Epithelial cell of prostate (primary cell): ENCODE measurements at places on chromosomes 16 and 17.

GRCh38 chr17:55652114-55652823, 70.4 kb downstream of the TMEM100 start:
- DNase-seq, result no peak

- no peak for DNase-seq
Measured at GRCh38 chr16:57960826-57961472, 10.0 kb downstream of the CNGB1 start.

DNA sequence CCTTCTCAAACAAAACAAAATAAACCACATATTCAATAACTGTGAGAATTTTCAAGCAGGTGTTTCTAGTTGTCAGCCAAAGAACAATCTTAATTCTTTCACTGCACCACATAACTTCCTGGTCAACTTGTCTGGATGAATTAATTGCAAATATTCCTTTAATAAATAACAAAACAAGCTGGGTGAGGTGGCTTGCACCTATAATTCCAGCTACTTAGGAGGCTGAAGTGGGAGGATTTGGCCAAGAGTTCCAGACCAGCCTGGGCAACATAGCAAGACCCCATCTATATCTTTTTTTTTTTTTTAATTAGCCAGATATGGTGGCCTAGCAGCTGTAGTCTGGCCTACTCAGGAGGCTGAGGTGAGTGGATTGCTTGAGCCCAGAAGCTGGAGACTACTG, 17.0 kb upstream of the PPM1D start:
- DNase-seq, result no peak

- no peak for DNase-seq
Measured at GRCh38 chr16:2005646-2006045, 4.0 kb downstream of the ZNF598 start.

GRCh38 chr17:59760160-59760559, 52.7 kb downstream of the VMP1 start:
- no peak for DNase-seq

- DNase-seq, result no peak
Measured at GRCh38 chr16:54165912-54166865, 120.4 kb downstream of the IRX3 start.

- DNase-seq, result no peak
Measured at GRCh38 chr16:50293994-50294855, 27.9 kb downstream of the ADCY7 start.

- no peak for DNase-seq
Measured at GRCh38 chr16:68272507-68273209, 8.3 kb downstream of the SLC7A6 start.

DNA sequence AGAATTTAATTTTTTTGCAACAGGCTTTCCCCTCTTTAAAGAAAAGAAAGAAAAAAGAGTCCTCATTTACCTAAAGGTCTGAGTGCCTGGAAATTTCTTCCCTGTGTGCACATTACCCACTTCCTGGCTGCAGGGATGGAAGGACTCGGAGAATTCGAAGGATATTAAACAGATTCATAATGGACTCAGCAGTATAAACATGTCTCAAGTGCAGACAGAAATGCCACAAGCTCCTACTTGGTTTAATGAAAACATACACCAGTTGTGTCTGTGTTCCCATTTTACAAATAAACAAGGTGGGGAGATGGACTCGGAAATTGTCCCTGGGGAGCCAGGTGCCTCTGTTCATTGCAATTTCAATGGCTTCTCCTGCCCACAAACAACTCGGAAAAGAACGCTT, 47.2 kb downstream of the MEOX1 start:
- no peak for DNase-seq

DNA sequence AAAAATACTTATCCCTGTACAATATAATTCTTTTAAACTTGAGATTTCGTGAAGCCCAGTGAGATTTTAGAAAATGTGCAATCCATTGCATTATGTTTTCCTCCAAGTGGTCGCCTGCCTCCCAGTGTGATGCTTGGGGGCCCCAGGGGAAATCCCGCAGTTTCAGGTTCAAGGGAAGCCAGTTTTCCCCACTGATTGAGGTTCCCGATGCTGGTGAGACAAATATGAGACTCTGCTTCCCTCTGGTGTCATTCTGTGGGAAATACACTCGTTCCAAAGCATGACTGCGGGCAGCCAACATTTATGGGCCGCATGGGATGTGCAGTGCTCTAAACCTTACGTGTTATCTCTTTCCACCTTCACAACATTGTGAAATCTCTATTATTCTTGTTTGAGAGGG, 200.8 kb downstream of the PRKCB start:
- DNase-seq, result no peak

- DNase-seq, result no peak
Measured at GRCh38 chr17:66461343-66461995, 159.1 kb downstream of the PRKCA start.

- DNase-seq, result no peak
Measured at GRCh38 chr17:49848019-49848473, at the start of gene TAC4. Gene TAC4 (minus strand): TSS chr17:49848069. CDS start chr17:49848017, 52 bp downstream.

- DNase-seq, result no peak
Measured at GRCh38 chr16:89365996-89366395, 124.4 kb downstream of the ANKRD11 start.

DNA sequence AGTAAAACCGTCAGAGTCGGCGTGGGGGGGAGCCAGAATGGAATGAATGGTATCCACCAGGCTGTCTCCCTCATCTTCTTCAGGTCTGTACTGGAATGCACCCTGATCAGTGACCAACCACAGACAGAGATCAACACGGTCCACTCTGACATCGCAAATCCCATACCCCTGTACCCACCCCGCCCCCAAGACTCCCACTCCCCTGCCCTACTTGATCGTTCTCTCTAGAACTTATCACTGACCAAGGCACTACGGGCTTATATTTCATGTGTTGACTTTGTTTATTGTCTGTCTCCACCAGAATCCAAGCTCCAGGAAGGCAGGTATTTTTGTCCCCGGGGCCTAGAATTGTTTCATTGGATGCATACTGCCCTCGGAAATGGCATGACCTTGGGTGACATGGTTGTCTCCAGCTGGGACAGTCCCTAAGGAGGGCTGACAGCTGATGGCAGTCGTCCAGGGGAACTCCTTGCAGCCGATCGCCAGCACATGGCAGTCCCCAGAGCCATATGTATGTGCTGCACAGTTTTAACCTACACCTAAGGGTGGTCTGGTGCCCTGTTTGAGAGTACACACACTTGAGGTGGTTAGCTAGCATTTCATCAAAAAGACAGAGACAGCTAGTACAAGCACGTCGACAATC, 526 bp upstream of the MFSD6L start:
- DNase-seq, result no peak
